ENCODE measurements at places on chromosomes 13 and 19.

- no peak overlapping the region for H3K27ac ChIP-seq
- H3K4me1 ChIP-seq: no peaks in the 10 kb centered on the region
- DNase-seq: no peak
- no peaks in the 10 kb centered on the region for H3K27me3 ChIP-seq
Observed at GRCh38 chr13:48475230-48475629, 57.6 kb downstream of the RCBTB2 start.

DNA sequence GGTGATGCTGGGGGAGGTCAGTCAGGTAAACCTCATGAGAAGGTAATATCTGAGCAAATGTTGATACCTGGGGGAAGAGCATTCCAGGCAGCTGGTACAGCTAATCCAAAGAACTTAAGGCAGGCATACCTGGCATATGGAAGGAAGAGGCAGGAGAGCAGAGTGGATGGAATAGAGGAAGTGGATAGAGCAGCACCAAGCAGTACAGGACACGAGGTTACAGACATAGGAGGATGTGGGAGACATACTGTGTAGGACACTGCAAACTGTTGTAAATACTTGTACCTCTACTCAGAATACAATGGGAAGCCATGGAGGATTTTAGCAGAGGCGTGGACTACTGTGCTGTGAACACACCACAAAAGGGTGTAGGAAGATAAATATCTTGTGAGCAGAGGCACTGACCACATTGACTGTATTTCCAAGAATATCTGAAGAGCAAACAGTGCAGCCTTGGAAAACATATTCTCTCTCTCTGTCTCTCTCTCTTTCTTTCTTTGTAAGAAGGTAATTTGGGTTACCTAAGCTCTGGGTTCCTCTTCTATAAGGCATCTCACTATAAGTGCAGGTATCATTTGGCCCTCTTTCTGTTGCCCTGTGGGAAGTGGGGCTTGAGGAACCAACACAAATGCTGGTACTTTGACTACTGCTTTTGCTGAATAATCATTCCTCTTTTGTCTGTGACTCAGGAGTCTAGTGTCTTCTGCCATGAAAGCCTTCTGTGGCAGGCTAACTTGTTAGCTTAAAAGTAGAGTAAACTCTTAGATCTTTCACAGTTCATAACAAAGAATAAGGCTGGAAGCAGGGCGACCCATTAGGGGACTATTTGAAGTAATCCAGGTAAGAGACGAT is 238.0 kb downstream of the VWA8 start:
- no peaks in the 10 kb centered on the region for H3K27me3 ChIP-seq
- no peak overlapping the region for H3K4me3 ChIP-seq
- peaks cover 9% of the 10 kb centered on the region for H3K36me3 ChIP-seq
- H3K27ac ChIP-seq: no peak overlapping the region
- DNase-seq: no peak

GRCh38 chr13:50867637-50867945 is 24.1 kb upstream of the DLEU7 start:
- no peak for DNase-seq
- H3K27me3 ChIP-seq: no peaks in the 10 kb centered on the region
- no peak overlapping the region for H3K27ac ChIP-seq
- no peaks in the 10 kb centered on the region for H3K36me3 ChIP-seq

DNA sequence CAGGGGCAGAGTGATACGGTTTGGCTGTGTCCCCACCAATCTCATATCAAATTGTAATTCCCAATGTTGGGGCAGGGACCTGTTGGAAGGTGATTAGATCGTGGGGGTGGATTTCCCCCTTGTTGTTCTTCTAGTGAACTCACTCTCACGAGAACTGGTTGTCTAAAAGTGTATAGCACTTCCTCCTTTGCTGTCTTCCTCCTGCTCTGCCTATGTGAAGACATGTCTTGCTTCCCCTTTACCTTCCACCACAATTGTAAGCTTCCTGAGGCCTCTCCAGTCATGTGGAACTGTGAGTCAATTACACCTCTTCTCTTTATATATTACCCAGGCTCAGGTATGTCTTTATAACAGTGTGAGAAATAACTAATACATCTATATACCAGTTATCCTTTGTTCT is 706.4 kb upstream of the KLHL1 start:
- H3K4me3 ChIP-seq: no peak overlapping the region
- H3K27me3 ChIP-seq: no peaks in the 10 kb centered on the region
- H3K4me1 ChIP-seq: no peaks in the 10 kb centered on the region
- H3K27ac ChIP-seq: no peak overlapping the region
- no peak for DNase-seq

GRCh38 chr13:73967397-73968165 is 166.6 kb downstream of the KLF12 start:
- no peaks in the 10 kb centered on the region for H3K27me3 ChIP-seq
- peaks cover 50% of the 10 kb centered on the region for H3K4me1 ChIP-seq
- H3K27ac ChIP-seq: no peak overlapping the region
- H3K4me3 ChIP-seq: no peak overlapping the region
- DNase-seq: no peak

DNA sequence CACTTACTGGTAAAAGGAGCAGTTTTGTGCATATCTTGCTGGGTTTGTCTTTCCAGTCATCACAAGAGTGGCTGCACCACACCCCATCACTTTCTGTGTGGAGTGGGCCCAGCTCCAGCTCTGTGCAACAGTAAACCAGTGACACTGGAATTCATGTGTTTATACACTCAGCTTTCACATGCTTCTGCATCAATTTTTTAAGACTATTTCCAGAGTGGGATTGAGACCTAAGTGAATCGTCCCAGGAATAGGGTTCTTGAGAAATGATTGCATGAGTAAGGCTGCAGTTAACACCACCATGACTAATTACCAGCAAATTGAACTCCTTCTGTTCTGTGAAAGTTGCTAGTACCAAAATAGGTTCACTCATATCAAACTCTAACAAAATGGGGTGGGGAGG is 5.3 kb upstream of the CFAP97D2 start:
- no peaks in the 10 kb centered on the region for H3K36me3 ChIP-seq
- no peak overlapping the region for H3K27ac ChIP-seq
- DNase-seq: no peak
- peaks cover 37% of the 10 kb centered on the region for H3K4me1 ChIP-seq

GRCh38 chr19:16229322-16229641 is 31.6 kb downstream of the AP1M1 start:
- DNase-seq: no peak
- H3K4me1 ChIP-seq: no peaks in the 10 kb centered on the region
- H3K27ac ChIP-seq: no peak overlapping the region
- H3K36me3 ChIP-seq: peaks cover 64% of the 10 kb centered on the region
- H3K27me3 ChIP-seq: no peaks in the 10 kb centered on the region
- no peak overlapping the region for H3K4me3 ChIP-seq

DNA sequence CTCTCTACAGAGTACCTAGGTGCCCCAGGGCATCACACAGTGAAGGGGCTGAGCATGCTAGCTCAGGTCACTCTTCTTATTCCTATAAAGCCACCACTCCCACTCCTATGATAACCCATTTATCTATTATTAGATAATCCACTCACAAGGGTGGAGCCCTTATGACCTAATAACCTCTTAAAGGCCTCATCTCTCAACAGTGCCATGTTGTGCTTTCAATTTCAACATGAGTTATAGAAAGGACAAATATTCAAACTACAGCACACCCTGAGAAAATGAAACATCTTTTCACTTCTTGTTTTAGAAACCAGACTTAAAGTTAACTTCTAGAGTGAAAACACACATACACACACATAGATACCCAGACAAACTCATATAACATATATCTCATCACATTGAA is 1494.9 kb upstream of the MIR17HG start:
- H3K4me3 ChIP-seq: no peak overlapping the region
- H3K27me3 ChIP-seq: no peaks in the 10 kb centered on the region
- H3K4me1 ChIP-seq: no peaks in the 10 kb centered on the region

- no peaks in the 10 kb centered on the region for H3K27me3 ChIP-seq
- no peak for DNase-seq
- H3K27ac ChIP-seq: no peak overlapping the region
- no peak overlapping the region for H3K4me3 ChIP-seq
Observed at GRCh38 chr13:47875201-47875600, 125.9 kb downstream of the SUCLA2 start.
